Head of caudate nucleus (tissue), 42 donors: ENCODE measurements at places on chromosomes 5 and 9.

GRCh38 chr5:26034813-26035212, 1003.6 kb downstream of the CDH9 start:
- DNase-seq: no peak

DNA sequence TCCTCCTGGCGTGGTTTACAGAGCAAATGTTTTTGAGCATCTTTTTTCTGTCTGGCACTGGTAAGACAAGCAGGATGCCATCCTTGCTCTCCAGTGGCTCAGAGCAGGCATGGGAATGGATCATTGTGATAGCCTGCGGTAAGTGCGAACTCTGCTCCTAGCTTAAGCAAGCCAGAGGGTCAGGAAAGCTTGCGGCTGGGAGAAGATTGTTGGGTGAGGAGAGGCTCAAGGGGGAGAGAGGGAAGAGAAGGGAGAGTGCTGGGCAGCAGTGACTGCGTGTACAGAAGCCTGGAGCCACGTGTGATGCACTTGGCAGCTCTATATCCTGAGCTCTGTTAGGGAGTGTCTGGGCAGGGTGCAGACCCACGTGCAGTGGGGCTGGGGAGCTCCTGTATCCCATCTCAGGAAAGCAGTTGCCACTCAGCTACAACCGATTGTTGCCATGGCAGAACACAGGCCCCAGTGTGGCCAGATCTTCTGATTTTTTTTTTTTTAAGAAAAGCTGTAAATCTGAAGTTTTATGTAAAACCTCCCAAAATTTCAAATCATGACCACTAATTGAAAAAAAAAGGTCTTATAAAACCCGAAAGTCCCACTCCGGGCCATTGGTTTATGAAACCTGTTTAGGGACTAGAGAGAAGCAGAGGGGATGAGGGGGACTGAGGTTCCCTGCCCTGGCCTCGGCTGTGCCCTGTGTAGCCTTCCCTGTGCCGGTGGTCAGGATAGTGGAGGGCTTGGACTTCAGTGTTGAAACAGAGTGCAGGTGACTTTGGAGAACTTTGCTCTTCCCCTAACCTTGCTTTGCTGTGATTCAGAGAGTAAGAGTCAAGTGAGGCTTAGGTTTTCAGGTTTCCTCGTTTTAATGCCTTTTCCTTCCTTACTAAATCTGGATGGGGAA, 67.3 kb downstream of the ZNF618 start:
- no peak for DNase-seq

- DNase-seq: no peak
Measured at GRCh38 chr5:111134087-111134486, 41.9 kb downstream of the WDR36 start.

- no peak for DNase-seq
Measured at GRCh38 chr5:174344335-174344734, 298.8 kb downstream of the NSG2 start.

GRCh38 chr5:41636605-41637004, 126.2 kb upstream of the PLCXD3 start:
- no peak for DNase-seq

GRCh38 chr9:108933231-108933717, 650 bp downstream of the ELP1 start:
- DNase-seq: no peak

DNA sequence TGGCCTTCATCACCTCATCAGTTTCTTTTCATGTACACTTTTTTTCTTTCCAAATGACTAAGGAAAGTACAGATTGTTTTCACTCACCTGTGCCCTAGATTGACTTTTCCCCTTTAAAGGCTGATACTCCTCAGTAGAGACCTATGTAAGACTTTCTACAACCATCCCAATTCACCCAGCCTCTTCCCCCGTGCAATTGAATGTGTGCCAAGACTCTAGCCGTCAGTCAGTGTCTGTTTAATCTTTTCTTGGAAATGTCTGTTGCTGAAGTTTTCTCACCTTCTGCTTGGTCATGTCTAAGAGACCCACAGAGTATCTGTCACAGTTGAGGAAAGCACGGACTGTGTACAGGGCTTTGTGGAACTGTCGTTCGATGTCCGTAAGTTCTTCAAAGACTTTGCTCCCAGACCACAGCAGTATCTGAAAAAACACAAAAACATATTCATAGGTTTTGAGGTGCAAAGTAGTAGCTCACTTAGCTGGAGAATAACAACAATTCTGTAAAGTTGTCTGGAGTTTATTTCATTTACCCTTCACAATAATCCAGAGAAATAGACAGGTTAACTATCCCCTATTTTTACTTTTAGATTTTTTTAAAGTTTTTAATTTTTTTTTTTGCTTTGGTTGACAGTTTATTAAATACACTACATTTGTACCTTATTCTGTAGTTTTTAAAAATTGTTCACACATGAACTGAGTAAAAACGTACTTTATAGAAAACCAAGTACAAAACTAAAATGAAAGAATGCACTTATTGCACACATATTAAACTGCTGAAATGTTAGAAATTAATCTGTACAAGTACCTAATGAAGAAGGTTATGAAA, 13.6 kb downstream of the PDE6A start:
- DNase-seq: no peak

GRCh38 chr5:91641730-91642350, 258.7 kb upstream of the ARRDC3 start:
- DNase-seq: no peak

- no peak for DNase-seq
Measured at GRCh38 chr5:80933036-80933435, 27.1 kb upstream of the RASGRF2 start.
